Type B pancreatic cell (in vitro differentiated cells): ENCODE measurements at places on chromosomes 3 and 15. TPM values are rescaled to one million over a fixed set of nuclear protein-coding genes. Genes with fewer than 3 reads are reported as not detected.
A peak's percentile ranks its signal among the peaks of the same experiment; 100 is the strongest.

ATP13A5 gene
- not detected in 2 replicates for total RNA-seq

RNF168 gene
- 21.2 and 23.5 TPM in 2 replicates for total RNA-seq

LPCAT4 gene
- total RNA-seq, result 87.5 and 90.6 TPM in 2 replicates

ANKRD63 gene
- total RNA-seq, result 0.98 and 1.5 TPM in 2 replicates

DNA sequence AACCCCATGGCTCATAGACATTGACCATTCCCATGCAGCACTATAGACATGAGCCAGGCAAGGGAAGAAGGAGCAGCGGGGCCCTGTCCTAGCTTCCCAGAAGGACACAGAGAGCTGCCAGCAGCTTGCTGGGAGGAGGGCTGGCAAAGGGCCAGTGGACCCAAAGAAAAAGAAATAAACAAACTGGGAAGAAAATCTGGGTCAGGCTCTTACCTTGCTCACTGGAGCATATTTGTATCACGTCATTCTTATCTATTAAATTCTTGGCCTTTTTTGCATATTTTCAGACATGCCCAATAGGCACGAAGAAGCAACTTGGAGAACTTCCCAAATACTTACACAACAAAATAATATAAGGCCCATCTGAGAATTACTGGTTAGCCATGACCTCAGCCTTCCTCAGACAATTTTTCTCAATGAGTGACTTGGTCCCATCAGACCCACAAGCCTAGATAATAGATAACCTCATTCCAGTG, 28.4 kb downstream of the RASGRP1 start:
- H3K36me3 ChIP-seq, result no peaks in the 10 kb centered on the region
- no peak overlapping the region for H3K4me3 ChIP-seq
- DNase-seq, result no peak
- peaks cover 3% of the 10 kb centered on the region for H3K27me3 ChIP-seq
- no peaks in the 10 kb centered on the region for H3K4me1 ChIP-seq

DNA sequence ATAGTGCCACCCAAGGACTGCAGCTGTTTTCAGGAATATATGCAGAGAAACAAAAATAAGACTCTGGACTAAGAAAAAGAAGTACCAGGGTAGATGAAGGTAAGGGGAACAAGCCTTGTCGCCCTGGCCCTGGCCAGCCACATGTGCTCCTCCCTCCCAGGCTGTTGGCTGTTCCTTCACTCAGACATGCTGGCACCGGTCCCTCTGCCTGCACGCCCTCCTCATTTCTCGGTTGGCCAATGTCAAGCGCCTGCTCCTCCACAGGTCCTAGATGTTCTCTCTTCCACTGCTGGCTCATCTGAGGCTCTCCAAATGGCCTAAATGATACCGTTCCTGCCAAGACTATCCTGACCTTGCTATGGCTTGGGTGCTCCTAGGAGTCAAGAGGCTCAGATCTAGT, 288.4 kb upstream of the LYSMD4 start:
- H3K27me3 ChIP-seq, result no peaks in the 10 kb centered on the region
- H3K4me1 ChIP-seq, result peaks cover 15% of the 10 kb centered on the region
- H3K27ac ChIP-seq, result no peak overlapping the region
- H3K36me3 ChIP-seq, result peaks cover 4% of the 10 kb centered on the region
- no peak overlapping the region for H3K4me3 ChIP-seq

DNA sequence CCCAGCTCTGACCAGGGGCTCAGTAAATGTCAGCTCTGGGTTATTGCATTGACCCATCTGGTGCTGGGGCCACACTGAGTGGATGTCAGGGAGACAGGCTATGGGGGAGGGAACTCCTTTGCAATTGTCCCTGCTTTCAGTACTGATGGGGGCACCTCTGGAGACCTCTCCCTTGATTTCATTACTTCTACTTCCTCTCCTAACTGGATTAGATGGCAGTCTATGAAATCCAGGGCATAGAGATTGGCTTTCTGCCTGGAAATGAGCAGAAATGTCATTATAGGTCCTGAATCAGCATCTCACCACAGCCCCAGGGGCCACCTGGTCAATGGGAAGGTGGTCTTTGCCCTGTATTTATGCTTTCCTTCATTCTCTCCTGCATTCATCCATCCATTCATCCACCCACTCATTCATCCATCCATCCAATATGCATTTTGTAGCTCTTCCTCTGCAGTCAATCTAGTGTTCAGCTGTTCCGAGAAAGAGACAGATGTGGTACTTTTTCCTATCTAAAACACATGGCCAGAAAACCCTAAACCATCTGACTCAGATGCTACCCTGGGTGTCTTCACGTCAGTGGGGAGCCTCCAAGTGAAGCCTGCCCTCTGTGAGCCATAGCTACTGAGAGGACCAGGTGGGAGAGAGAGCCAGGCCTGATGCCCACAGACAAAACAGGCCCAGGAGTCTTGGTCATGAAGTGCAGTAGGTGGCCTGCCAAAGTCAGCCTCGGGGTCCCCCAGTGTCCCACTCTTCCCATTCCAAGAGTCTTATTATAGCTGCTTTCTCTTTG, 57.1 kb downstream of the CCDC33 start:
- no peak overlapping the region for H3K4me3 ChIP-seq
- peaks cover 57% of the 10 kb centered on the region for H3K27me3 ChIP-seq
- no peak overlapping the region for H3K27ac ChIP-seq
- no peaks in the 10 kb centered on the region for H3K36me3 ChIP-seq
- H3K4me1 ChIP-seq, result peaks cover 20% of the 10 kb centered on the region
- no peak for DNase-seq

- no peak for DNase-seq
- peak overlapping the region; percentile 50 for H3K27ac ChIP-seq
- no peaks in the 10 kb centered on the region for H3K27me3 ChIP-seq
- peaks cover 31% of the 10 kb centered on the region for H3K36me3 ChIP-seq
- peak overlapping the region; percentile 8 for H3K4me3 ChIP-seq
- H3K4me1 ChIP-seq, result peaks cover 14% of the 10 kb centered on the region
These were observed 16.5 kb downstream of the ST6GAL1 start for GRCh38 chr3:186946756-186947375.

DNA sequence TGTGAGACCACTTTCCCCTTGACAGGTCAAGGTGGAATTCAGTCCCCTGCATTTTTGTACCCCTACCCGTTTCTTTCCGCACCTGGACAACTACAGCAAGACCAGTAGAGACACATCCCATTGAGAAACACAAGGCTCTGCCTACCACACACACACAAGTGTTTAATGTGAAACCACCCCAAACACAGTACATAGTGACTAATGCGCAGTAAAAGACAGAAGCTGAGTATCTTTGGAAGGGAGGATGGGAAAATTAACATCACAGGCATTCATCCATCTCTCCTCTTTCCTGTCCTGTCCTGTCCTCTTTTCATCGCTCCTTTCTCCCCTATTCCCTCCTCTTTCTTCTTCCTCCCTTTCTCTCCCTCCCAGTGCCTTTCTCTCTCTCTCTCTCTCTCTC, 64.8 kb downstream of the SCN11A start:
- H3K4me1 ChIP-seq, result peaks cover 12% of the 10 kb centered on the region
- no peaks in the 10 kb centered on the region for H3K36me3 ChIP-seq
- H3K27me3 ChIP-seq, result peaks cover 8% of the 10 kb centered on the region
- no peak overlapping the region for H3K4me3 ChIP-seq
- DNase-seq, result no peak

GRCh38 chr15:28094732-28095521, 4.2 kb downstream of the OCA2 start:
- peaks cover 18% of the 10 kb centered on the region for H3K4me1 ChIP-seq
- peak overlapping the region; percentile 91 for H3K4me3 ChIP-seq
